Esophagus muscularis mucosa (tissue), 4 donors: ENCODE measurements at places on chromosomes 3 and 15.

GRCh38 chr15:41284427-41285177 lies 47.8 kb downstream of the OIP5 start:
- peaks cover 46% of the 10 kb centered on the region for H3K36me3 ChIP-seq
- no peak for DNase-seq
- H3K27ac ChIP-seq, result peak overlapping the region; percentile 91
- peaks cover 28% of the 10 kb centered on the region for H3K4me1 ChIP-seq
- peak overlapping the region; percentile 83 for H3K4me3 ChIP-seq

GRCh38 chr3:49865198-49865784 lies 4.4 kb downstream of the CAMKV start:
- DNase-seq, result no peak
- peaks cover 15% of the 10 kb centered on the region for H3K4me1 ChIP-seq
- H3K36me3 ChIP-seq, result no peaks in the 10 kb centered on the region
- peaks cover 14% of the 10 kb centered on the region for H3K27me3 ChIP-seq
- no peak overlapping the region for H3K4me3 ChIP-seq

DNA sequence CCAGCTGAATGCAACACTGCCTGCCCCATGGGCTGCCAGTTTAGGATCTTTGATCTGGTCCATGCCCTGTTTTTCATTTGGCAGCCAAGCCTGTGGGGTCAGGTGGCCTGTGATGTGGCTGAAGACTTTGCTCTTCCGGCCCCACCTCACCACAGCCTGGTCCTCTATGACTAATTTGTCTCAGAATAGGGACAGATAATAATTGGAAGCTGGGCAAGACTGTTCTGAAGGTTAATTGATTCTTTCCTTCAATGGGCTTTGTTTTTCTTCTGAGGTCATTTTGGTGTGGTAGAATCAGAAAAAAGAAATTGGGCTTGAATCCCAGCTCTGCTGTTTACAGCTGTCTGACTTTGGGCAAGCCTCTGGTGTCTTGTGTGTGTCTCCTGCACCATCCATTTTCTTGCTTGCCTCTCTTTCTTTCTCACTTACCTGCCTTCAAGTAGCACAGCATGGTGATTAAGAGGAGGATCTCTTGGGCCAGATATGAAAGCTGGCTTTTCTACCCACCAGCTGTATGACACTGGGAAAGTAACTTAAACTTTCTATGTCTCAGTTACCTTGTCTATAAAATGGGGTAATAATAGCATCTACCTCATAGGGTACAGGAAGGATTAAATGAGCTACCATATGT lies 24.2 kb downstream of the ABHD2 start:
- no peaks in the 10 kb centered on the region for H3K27me3 ChIP-seq
- H3K4me3 ChIP-seq, result no peak overlapping the region
- H3K27ac ChIP-seq, result peak overlapping the region; percentile 89
- no peak for DNase-seq

GRCh38 chr15:65610871-65611718 lies at the start of gene INTS14:
INTS14 (minus strand) TSS chr15:65611131; CDS start chr15:65607380, 3,751 bp downstream.
- DNase-seq, result peak; percentile 98
- peak within 1 kb of the TSS; percentile 88 for H3K4me3 ChIP-seq
- H3K4me1 ChIP-seq, result peaks cover 41% of the 10 kb centered on the region
- H3K27ac ChIP-seq, result peak within 1 kb of the TSS; percentile 94
- H3K27me3 ChIP-seq, result no peaks in the 10 kb centered on the region
- H3K36me3 ChIP-seq, result no peaks in the 10 kb centered on the region

GRCh38 chr3:128336337-128337156 lies 130.1 kb downstream of the DNAJB8 start:
- H3K4me1 ChIP-seq, result no peaks in the 10 kb centered on the region
- H3K27ac ChIP-seq, result no peak overlapping the region
- peaks cover 23% of the 10 kb centered on the region for H3K36me3 ChIP-seq
- DNase-seq, result no peak
- no peak overlapping the region for H3K4me3 ChIP-seq
